ENCODE measurements at places on chromosomes 11 and 22.

GRCh38 chr11:134040386-134041302 is 28.2 kb upstream of the JAM3 start:
- no peak for DNase-seq

DNA sequence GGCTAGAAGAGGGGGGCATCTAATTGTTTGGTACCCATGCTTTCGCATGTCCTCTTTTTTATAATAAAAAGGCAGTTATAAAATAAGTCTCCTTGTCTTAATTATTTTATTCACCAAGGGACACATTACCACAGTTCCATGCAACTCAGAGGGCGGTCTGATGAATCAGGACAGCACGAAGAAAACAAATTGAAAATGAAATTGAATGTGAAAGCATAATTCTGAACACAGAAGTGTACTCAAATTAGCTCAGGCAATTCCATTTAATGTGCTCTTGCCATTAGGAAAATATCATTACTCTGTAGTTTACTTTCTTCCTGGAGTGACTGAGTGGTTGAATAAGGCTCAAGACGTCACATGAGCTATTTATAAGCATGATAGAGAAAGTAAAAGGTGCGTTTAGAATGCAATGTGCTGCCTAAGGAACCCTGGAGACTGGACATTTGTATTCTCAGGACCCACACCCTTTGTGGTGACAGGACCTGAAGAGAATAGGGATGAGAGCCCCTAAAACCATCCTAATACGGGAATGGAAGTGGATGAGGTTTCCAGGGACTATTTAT is 59.6 kb downstream of the MTNR1B start:
- no peak for DNase-seq

- DNase-seq = no peak
Measured at GRCh38 chr11:108592591-108593213, 866 bp downstream of the EXPH5 start.

GRCh38 chr11:62506413-62507124 is 40.0 kb downstream of the AHNAK start:
- DNase-seq = no peak

- DNase-seq = no peak
Measured at GRCh38 chr11:61603667-61604066, 22.8 kb upstream of the SYT7 start.

- peak; percentile 40 for DNase-seq
Measured at GRCh38 chr11:2990617-2991451, 1.3 kb downstream of the NAP1L4 start.

- peak; percentile 76 for DNase-seq
Measured at GRCh38 chr22:21044931-21045584, 688 bp upstream of the LRRC74B start.

DNA sequence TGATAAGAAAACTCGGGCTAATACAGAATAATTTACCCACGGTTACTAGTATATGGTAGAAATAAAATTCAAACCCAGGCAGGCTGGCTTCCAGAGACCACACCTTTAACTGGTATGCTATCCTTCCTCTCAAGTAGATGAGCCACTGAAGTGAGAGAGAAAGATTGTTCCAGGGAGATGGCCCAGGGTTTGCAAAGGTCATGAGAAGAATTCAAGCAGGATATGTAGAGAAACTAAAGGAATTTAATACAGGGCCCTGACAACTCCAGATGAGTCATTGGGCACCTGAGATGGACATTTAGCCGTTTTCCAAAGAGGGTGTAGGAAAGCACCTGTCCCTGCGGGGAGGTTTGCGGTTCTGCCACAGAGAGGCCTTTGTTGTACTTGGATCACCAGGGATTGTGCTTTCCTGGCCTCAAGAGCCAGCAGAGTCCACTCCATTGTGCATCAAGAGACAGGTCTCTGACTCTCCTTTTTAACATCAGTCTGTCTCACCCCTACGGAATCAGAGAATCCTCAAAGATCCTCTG is 152.7 kb upstream of the BLID start:
- no peak for DNase-seq

- DNase-seq = no peak
Measured at GRCh38 chr11:67419325-67420049, 4.0 kb downstream of the CARNS1 start.

DNA sequence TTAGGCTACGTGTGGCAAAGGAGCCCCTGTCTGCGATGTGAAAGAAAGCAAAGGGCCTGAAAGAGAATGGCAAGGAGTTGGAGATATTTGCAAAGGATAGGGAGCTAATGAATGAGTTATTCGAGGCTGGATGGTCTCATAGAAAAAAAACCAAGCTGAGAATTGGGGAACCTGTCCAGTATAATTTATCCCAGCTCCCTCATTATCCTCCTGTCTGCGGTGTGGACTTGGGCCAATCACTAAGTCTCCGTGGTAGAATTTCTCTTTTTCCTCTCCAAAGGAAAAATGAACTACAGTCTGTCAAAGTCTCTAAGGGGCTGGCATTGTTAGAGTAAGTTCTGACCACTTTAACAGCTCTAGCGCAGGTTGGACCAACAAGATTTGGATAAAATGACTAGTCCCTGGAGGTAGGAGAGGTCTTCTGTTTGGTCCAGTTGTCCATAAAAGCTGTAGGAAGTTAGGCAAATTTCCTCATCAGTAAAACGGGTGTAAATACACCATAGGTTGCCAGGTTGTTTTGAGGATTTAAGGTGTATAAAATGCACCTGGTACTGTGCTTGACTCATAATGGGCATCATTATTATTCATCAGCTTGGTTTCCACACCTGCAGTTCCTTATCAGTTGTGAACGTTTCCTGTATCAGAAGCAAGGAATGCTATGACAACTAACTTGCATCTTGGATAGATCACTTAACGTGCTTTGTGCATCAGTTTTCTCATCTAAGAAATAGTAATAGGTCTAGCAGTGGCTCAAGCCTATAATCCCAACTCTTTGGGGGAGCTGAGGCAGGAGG is 10.3 kb upstream of the CDON start:
- DNase-seq = no peak

- DNase-seq = no peak
Measured at GRCh38 chr11:1870326-1870696, 17.4 kb downstream of the LSP1 start.

GRCh38 chr22:29060931-29061330 is 700 bp downstream of the C22orf31 start:
- no peak for DNase-seq

GRCh38 chr22:20619045-20619892 is 111.9 kb downstream of the MED15 start:
- no peak for DNase-seq

DNA sequence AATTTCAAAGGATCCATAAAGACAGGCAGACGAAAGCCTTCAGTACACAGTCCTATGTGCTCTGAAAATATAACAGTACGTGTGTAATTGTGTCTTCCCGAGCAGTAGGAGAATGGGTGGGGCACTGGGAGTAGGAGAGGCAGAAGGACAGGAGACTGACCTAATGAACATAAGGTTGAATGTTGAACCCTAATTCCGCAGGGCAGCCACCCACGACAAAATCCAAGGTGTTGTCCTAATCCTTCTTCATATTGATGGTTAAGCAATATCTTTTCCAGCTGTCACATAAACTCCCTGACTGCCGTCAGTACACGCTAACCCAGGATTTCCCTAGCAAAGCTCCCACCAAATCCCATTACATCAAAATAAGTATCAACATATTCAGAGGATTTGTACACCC is 34.5 kb downstream of the SPATA19 start:
- no peak for DNase-seq

GRCh38 chr22:45828841-45829240 is 148.1 kb downstream of the WNT7B start:
- no peak for DNase-seq

- no peak for DNase-seq
Measured at GRCh38 chr11:30411383-30411782, 88.5 kb downstream of the ARL14EP start.

DNA sequence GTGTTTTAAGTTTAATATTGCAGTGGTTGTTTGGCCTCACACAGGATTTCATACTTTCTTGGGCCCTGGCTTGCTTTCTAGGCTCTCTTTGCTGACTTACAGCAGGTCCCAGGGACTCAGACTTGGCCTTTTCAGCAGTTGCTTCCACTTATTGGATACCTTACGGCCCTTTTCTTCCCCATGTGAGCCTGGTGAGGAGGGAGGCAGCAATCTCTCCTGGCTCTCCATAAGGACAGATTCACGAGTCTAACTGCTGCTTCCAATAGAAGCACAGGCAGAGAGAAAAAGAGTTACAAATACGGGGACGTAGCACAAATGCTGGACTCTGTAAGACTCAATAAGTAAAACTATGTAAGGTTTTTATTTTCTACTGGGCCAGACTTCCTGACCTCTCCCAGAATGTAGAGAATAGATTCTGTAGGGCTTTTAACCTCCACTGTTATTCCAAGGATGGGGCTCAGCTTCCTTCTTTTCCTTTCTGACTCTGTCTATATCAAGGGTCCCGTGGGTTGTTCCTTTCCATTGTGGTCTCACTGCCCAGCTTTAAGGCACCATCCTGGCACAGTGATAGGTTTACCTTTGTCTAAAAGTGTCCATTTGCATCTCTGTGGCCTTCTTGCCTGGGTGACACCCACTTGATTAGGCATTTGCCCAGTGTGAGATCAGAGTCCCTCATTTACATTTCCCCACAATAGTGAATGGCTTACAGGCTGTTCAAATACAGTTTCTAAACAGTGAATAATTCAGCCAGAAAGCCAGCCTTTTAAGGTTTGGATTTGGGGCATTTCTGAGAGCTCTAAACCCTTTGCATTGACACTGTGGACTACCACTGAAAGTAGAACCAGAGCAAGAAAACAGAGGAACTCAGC is 92.8 kb downstream of the RASSF10 start:
- DNase-seq = no peak

- no peak for DNase-seq
Measured at GRCh38 chr11:33520112-33520511, 180.5 kb downstream of the C11orf91 start.

DNA sequence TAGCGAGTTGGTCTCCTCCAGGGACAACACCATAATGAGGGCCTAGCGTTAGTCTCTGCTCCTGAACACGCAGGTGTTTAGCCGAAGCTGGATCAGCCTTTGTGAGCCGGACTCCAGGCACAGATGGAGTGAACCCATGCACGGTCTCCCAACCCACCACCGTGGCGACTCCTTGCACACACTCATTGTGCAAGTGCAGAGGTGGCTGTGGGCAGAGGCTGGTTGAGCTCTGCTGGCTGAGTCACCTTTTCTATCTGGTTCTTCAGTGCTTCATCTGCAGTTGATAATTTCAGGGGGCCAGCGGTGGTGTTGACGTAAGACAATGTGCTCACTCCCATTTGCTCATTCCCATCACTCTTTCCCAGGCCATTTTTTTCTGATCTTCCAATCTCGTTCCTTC is 72.1 kb upstream of the SLC22A12 start:
- no peak for DNase-seq

- DNase-seq = peak; percentile 45
Measured at GRCh38 chr11:73795925-73796632, 8.4 kb downstream of the MRPL48 start.

DNA sequence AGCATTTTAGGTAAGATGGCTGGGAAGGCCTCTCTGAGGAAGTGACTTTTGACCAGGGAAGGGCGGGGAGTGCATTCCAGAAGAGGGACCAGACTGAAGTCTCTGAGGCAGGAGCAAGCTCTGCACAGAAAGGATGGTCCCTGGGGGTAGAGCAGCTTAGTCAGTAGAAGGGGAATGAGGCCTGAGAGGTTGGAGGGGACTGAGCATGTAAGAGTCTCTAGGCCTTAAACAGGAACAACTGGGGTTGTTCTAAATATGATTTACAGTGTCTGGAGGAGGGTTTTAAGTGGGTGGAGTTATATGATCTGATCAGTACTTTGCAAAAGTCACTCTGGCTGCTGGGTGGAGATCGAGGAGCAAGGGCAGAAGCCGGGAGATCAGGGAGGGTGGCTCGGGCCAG is 31.7 kb upstream of the TEF start:
- no peak for DNase-seq

DNA sequence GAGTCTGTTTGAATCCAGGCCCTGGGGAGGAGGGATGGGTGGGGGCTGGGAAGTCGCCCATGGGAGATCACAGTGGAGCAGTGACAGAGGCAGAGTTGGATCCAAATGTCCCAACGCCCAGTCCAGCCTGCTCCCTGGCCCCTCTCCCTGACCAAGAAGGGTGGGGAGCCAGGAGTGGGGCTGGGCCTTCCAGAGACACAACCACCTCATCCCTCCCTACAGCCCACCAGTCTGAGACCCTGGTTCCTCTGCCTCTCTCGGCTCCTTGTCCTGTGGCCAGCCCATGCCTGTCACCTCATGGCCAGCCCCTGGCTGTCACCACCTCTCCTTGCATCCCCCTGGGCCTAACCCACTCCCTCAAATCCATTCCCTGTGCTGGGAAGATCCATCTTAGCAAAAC is 71.2 kb upstream of the PRR5 start:
- DNase-seq = no peak

- DNase-seq = no peak
Measured at GRCh38 chr22:27308513-27308912, 493.0 kb downstream of the MN1 start.

DNA sequence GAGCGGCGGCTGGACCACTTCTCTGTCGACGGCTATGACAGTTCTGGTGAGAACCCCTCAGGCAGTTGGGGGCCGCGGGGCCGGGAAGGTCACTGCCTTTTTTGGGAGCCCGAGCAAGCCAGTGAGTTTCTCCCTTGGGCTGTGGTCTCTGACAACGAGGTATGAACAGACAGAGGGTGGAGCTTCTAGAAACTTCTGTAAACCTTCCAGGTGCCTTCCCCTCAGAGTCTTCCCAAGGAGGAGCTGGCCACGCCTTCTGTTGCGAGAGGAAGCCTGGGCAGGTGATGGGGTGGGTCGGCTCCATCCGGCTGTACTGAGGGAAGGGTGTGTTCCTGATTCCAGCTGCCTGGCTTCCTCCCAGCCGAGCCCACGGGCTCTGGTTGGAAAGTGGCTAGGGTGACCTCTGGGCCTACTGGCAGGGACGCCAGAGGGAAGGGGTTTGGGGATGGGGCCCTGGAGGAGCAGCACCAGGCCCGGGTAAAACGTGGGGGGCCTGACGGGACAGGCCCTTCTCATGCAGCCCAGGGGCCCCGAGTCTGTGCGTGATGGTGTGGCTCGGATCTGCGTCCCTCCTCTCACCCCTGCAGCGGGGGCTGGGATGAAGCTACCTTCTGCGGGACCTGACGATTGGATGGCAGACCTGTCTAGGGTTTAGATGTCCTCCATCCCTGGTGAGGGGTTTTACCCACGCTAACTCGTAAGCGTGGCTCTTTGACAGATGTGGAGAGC is 110.8 kb downstream of the KCNQ1OT1 start:
- no peak for DNase-seq

DNA sequence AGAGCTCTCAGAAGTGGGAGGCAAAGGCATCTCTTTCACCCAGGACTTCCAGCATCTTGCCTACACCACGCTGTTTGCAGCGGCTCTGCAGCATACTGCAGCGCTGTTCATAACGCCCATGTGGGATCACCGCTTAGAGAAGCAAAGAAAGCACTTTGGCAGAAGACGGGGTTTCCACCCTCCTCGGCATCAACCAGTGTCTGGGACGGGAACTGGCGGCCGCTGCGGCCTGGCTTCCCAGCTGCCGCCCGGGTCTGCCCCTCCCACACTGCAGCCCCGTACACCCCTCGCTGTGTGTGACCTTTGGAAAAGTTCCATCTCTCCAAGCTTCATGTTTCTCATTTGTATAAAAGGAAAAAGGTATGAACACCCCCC is 545 bp upstream of the TIRAP start:
- peak; percentile 52 for DNase-seq

GRCh38 chr11:10413268-10413667 is 41.8 kb upstream of the AMPD3 start:
- peak; percentile 44 for DNase-seq

Data from mesendoderm (in vitro differentiated cells).